ENCODE measurements at places on chromosomes 6 and 20. TPM values are rescaled to one million over a fixed set of nuclear protein-coding genes. Genes with fewer than 3 reads are reported as not detected.

DNA sequence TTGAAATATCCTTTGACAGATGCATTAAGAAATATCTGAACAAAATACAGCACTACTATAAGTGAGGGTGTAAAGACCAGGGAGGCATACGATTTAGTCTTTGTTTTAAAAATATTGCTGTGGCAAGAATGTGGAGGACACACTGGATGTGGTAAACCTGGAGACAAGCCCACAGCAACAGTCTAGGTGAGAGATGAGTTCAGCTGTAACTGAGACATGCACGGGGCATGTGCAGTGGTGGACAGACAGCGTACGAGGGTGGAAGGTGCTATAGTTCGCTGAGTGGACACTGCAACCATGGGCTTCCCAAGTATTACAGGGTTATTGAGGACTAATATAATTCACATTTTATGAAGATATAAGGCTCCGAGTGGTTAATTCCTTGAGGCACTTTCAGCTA, 1.8 kb downstream of the NANP start:
- no peak for DNase-seq

DNA sequence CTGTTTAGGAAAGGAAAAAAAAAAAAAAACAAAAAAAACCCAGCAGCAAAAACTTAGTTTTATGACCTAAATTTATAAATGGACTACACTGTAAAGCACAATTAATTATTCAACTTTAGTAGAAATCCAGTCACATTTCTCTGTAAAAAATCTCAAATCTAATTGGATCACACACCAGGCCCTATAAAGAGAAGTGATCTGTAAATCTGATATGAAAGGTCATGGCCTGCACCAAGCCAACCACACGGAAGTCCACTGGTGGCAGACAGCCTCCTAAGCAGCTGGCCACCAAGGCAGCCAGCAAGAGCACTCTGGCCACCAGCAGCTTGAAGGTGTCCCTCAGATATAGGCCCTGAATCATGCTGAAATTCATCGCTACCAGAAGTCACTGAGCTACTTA, 131.6 kb downstream of the HFE start:
- DNase-seq, result no peak

GRCh38 chr6:34536251-34536958, 19.7 kb downstream of the SPDEF start:
- no peak for DNase-seq

The SLC4A11 gene
- 0.84 TPM for total RNA-seq

GRCh38 chr6:151381722-151382121, 9.6 kb downstream of the ZBTB2 start:
- no peak for DNase-seq

GRCh38 chr6:11380969-11381744, 148.7 kb upstream of the NEDD9 start:
- DNase-seq, result no peak

- no peak for DNase-seq
Measured at GRCh38 chr6:20952699-20953474, 418.6 kb downstream of the CDKAL1 start.
